ENCODE measurements at places on chromosomes 4 and X.

GRCh38 chr4:140717313-140717712 is 38.9 kb downstream of the TBC1D9 start:
- peaks cover 28% of the 10 kb centered on the region for H3K4me1 ChIP-seq
- no peaks in the 10 kb centered on the region for H3K36me3 ChIP-seq
- H3K27ac ChIP-seq, result no peak overlapping the region
- H3K27me3 ChIP-seq, result no peaks in the 10 kb centered on the region
- peak overlapping the region; percentile 30 for H3K4me3 ChIP-seq

DNA sequence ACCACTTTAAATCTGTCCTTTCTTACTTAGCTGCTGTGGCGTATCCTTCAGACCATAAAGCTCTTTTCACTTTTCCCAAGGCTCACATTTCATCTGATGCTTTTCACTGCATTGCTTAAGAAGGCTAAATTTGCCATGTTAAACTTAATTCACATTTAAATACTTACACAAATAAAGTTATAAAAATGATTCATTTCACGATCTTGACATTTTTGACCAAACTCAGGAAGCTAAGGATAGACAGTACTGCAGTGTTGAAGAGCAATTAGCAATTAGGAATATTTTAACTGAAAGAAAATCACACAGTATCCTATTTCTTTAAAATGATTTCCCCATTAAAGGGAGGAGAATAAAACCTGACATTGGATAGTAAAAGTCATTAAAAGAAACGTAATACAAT is 1038.6 kb downstream of the STPG2 start:
- no peak overlapping the region for H3K27ac ChIP-seq
- no peaks in the 10 kb centered on the region for H3K27me3 ChIP-seq
- no peaks in the 10 kb centered on the region for H3K4me1 ChIP-seq
- DNase-seq, result no peak

- H3K27ac ChIP-seq, result no peak overlapping the region
- no peaks in the 10 kb centered on the region for H3K4me1 ChIP-seq
Measured at GRCh38 chr4:102730968-102731533, 29.7 kb downstream of the MANBA start.

GRCh38 chrX:115901241-115901640 is 269.3 kb upstream of the AGTR2 start:
- H3K36me3 ChIP-seq, result no peaks in the 10 kb centered on the region
- H3K4me1 ChIP-seq, result no peaks in the 10 kb centered on the region
- DNase-seq, result no peak
- no peak overlapping the region for H3K27ac ChIP-seq
- H3K27me3 ChIP-seq, result no peaks in the 10 kb centered on the region

- no peak overlapping the region for H3K27ac ChIP-seq
- no peak overlapping the region for H3K4me3 ChIP-seq
- DNase-seq, result no peak
- no peaks in the 10 kb centered on the region for H3K4me1 ChIP-seq
- H3K27me3 ChIP-seq, result no peaks in the 10 kb centered on the region
Measured at GRCh38 chrX:96433409-96434077, 251.1 kb upstream of the DIAPH2 start.

- H3K4me3 ChIP-seq, result peak overlapping the region; percentile 22
- no peaks in the 10 kb centered on the region for H3K36me3 ChIP-seq
- peaks cover 26% of the 10 kb centered on the region for H3K4me1 ChIP-seq
- H3K27me3 ChIP-seq, result no peaks in the 10 kb centered on the region
Measured at GRCh38 chrX:134622056-134622812, 36.0 kb downstream of the PLAC1 start.

DNA sequence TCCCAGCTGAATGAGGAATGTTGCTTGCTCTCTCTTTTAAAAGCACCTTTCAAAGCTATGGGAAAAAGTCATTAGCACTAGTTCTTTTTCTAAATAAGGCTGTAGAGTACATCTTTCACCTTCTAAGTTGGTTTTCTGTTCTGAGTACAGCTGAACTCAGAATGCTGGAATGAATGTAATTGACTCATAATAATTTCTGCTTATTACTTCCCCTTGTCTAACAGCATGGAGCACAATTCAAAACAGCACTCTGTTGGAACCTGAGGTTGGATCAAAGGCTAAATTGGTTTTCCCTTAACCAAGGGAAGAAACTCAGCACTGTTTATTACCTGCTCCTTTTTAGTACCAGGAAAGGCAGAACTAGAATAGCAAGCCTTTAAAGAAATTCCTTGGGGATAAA is 33.5 kb upstream of the CYP2U1 start:
- H3K4me3 ChIP-seq, result no peak overlapping the region
- no peaks in the 10 kb centered on the region for H3K36me3 ChIP-seq
- no peak overlapping the region for H3K27ac ChIP-seq
- H3K27me3 ChIP-seq, result no peaks in the 10 kb centered on the region
- no peak for DNase-seq

GRCh38 chrX:55201930-55202579 is 18.1 kb upstream of the PAGE5 start:
- H3K27ac ChIP-seq, result no peak overlapping the region
- H3K4me1 ChIP-seq, result no peaks in the 10 kb centered on the region
- no peaks in the 10 kb centered on the region for H3K27me3 ChIP-seq
- H3K4me3 ChIP-seq, result no peak overlapping the region
- no peak for DNase-seq

DNA sequence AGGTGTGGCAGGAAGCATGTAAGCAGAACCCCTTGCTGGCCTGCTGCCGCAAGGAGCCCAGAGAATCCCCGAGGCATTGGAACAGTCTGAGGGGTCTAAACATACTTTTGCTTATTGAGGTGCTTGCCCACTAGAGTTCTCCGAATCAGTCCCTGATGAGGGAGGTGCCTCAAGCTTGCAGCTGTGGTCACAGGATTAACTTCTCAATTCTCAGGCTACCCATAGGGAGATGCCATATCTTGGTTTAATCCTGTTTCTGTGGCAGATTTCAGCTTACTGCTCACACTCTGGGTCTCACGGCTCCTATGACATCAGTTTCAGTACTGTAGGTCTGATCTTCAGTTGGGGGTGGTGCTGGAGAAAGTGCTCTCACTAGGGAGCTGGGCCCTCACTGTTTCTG is 39.9 kb downstream of the CCNG2 start:
- peaks cover 23% of the 10 kb centered on the region for H3K27me3 ChIP-seq
- no peak for DNase-seq
- no peak overlapping the region for H3K27ac ChIP-seq
- no peak overlapping the region for H3K4me3 ChIP-seq

Data from SK-N-SH (cell line).